Trophoblast cell (in vitro differentiated cells and primary cell): ENCODE measurements at places on chromosomes 13 and 19.

- no peak overlapping the region for H3K27ac ChIP-seq
- H3K27me3 ChIP-seq: no peaks in the 10 kb centered on the region
- no peak overlapping the region for H3K4me3 ChIP-seq
Measured at GRCh38 chr19:6925801-6926751, 38.7 kb downstream of the ADGRE1 start.

DNA sequence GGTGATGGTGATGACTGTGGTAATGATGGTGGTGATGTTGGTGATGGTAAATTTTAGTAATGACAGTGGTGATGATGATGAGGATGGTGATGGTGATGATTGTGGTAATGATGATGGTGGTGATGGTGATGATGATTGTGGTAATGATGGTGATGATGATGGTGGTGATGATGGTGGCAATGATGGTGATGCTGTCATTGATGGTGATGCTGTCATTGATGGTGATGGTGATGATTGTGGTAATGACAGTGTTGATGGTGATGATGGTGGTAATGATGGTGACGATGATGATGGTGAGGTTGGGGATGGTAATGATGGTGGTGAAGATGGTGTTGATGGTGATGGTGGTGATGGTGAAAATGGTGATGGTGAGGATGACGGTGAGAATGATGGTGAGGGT is 11.7 kb upstream of the BCAT2 start:
- H3K27me3 ChIP-seq: no peaks in the 10 kb centered on the region
- no peak overlapping the region for H3K27ac ChIP-seq
- no peak for DNase-seq

- no peak overlapping the region for H3K4me3 ChIP-seq
- no peak overlapping the region for H3K27ac ChIP-seq
- no peaks in the 10 kb centered on the region for H3K36me3 ChIP-seq
- DNase-seq: no peak
Measured at GRCh38 chr13:93326234-93326811, 99.7 kb downstream of the GPC6 start.

DNA sequence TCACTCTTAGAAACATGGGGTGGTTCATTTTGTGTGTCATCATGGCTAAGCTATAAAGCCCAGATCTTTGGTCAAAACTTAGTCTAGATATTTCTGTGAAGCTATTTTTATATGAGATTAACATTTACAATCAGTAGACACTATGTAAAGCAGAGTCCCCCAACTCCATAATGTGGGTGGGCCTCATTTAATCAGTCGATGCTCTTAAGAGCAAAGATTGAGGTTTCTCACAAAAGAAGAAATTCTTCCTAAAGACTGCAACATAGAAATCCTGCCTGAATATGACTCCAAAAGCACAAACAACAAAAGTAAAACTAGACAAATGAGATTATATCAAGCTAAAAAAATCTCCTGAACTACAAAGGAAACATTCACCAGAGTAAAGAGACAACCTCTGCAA is 642.2 kb downstream of the DIAPH3 start:
- H3K36me3 ChIP-seq: no peaks in the 10 kb centered on the region
- no peak overlapping the region for H3K27ac ChIP-seq
- H3K4me1 ChIP-seq: no peaks in the 10 kb centered on the region

- H3K27me3 ChIP-seq: no peaks in the 10 kb centered on the region
- H3K4me1 ChIP-seq: no peaks in the 10 kb centered on the region
- peaks cover 78% of the 10 kb centered on the region for H3K36me3 ChIP-seq
- no peak for DNase-seq
- no peak overlapping the region for H3K27ac ChIP-seq
- no peak overlapping the region for H3K4me3 ChIP-seq
Measured at GRCh38 chr19:5070930-5071329, 102.0 kb downstream of the KDM4B start.

- H3K4me3 ChIP-seq: no peak overlapping the region
- DNase-seq: no peak
- H3K27me3 ChIP-seq: no peaks in the 10 kb centered on the region
- peaks cover 4% of the 10 kb centered on the region for H3K4me1 ChIP-seq
- H3K27ac ChIP-seq: peak overlapping the region; percentile 32
Measured at GRCh38 chr13:100630555-100630954, 42.0 kb upstream of the GGACT start.

- no peaks in the 10 kb centered on the region for H3K27me3 ChIP-seq
- H3K27ac ChIP-seq: no peak overlapping the region
- no peaks in the 10 kb centered on the region for H3K36me3 ChIP-seq
- H3K4me3 ChIP-seq: no peak overlapping the region
Measured at GRCh38 chr19:6632002-6632621, 37.8 kb downstream of the TNFSF14 start.

DNA sequence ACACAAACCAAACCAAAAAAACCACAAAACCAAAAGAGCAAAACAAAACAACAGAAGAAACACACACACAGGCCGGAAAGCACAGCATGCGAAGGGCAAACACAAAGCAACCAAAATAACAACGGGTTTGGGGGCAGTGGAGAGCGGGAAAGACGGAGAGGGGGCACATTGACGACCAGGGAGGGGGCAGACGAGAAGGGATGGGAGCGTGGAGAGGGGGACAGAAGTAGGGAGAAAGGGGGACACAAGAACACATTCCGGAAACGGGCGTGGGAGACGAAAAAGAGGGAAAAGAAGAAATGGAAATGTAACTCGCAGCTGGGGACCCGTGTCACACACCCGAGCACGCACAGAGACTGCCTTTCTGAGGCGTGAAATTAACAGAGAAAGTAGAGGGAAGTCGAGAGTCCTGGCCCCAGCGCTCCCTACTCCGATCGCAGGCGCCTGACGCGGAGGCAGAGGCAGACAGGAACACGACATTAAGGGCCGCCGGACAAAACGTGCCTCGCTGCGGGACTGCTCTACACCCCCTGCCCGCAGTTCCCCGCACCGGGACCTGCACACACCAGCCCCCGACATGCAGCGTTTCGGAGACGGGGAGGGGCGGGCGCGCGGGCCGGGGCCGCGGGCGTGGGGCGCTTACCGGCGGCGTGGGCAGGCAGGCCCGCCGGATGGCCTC is 652 bp downstream of the POU4F1 start:
- peak overlapping the region; percentile 69 for H3K4me3 ChIP-seq
- no peaks in the 10 kb centered on the region for H3K36me3 ChIP-seq
- no peak overlapping the region for H3K27ac ChIP-seq
- peaks cover 20% of the 10 kb centered on the region for H3K4me1 ChIP-seq

DNA sequence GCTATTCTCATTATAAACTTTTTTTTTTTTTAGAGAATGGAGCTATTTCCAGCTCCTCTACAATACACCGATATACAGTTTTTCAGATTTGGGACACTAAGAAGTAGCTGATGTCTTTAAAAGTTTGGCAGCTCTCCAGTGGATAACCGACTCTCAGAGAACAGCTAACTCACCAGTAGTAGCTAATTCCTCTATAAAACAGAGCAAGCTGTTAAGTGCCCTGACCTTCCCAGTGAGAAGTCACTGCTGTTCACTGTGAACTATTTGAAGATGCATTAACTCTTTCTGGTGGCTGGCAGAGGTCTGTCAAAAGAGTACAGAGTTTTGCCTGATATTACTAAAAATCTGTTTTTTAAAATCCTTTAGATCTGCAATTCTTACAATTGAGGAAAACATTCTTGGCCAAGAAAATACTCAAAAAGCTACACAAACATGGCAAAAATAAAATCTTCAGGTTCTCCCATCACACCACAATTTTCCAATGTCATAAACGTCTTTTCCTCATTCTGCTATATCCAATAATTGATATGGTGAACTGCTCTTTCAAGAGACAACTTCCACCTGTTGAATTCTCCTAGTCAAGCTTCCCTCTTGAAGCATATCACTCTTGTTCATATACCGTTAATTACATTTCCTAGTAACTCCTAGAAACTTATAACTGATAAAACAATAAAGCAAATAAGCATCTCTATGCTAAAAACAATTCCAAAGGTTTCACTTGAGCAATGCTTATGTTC is 44.2 kb downstream of the TBC1D4 start:
- no peak for DNase-seq
- H3K4me3 ChIP-seq: no peak overlapping the region
- H3K4me1 ChIP-seq: no peaks in the 10 kb centered on the region
- no peaks in the 10 kb centered on the region for H3K36me3 ChIP-seq
- H3K27ac ChIP-seq: no peak overlapping the region

- no peak overlapping the region for H3K27ac ChIP-seq
- no peak for DNase-seq
- no peaks in the 10 kb centered on the region for H3K27me3 ChIP-seq
- no peak overlapping the region for H3K4me3 ChIP-seq
- H3K36me3 ChIP-seq: no peaks in the 10 kb centered on the region
- no peaks in the 10 kb centered on the region for H3K4me1 ChIP-seq
Measured at GRCh38 chr13:31167490-31167889, 5.8 kb upstream of the HSPH1 start.

DNA sequence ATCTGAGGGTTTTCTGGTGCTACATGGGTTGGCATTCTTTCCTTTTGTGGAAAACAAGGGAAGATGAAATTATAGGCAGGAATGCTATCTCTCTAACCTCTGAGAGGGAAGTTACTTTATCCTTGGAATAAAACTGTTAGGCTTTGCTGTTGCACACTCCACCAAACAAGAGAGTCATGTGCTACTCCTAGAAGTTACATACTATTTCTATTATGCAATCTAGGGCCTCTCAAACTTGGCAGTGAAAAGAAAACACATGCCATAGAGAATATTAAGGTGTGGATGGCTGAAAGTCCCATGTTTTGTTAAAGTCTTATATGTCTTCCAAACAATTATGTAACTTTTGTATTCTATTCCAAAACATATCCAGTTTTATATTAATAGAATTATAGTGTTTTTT is 367.9 kb downstream of the SLC7A1 start:
- no peaks in the 10 kb centered on the region for H3K36me3 ChIP-seq
- no peaks in the 10 kb centered on the region for H3K4me1 ChIP-seq
- no peak overlapping the region for H3K27ac ChIP-seq
- no peak overlapping the region for H3K4me3 ChIP-seq
- H3K27me3 ChIP-seq: no peaks in the 10 kb centered on the region

DNA sequence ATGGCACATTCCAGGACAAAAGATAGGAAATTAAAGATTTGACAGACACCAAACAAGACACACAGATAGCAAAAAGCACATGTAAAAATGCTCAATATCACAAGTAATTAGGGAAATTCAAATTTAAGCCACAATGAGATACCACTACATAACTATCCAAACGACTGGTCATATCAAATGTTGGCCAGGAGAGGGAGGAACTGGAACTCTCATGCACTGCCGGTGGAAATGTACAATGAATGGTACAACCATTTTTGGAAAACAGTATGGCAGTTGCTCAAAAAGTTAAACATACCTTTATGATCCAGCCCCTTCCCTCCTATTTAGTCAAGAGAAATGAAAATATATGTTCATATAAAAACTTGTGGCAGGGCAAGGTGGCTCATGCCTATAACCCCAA is 36.8 kb upstream of the CYP2S1 start:
- no peak overlapping the region for H3K4me3 ChIP-seq
- no peaks in the 10 kb centered on the region for H3K27me3 ChIP-seq
- no peak for DNase-seq

DNA sequence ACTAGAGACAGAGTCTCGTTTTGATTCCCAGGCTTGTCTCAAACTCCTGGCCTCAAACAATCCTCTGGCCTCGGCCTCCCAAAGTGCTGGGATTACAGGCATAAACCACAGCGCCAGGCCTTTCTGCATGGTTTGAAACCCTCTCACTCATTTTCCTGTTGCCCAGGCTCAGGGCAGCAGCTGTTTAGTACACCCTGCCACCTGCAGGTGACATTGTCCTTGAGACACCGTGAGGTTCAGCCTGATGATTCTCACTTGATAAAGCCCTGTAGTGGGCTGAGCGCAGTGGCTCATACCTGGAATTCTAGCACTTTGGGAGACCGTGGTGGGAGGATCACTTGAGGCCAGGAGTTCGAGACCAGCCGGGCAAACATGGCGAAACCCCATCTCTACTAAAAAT is 12.5 kb downstream of the IL12RB1 start:
- H3K36me3 ChIP-seq: no peaks in the 10 kb centered on the region
- no peaks in the 10 kb centered on the region for H3K27me3 ChIP-seq
- H3K27ac ChIP-seq: no peak overlapping the region
- H3K4me3 ChIP-seq: no peak overlapping the region
